ENCODE measurements at places on chromosomes 7 and 10.

DNA sequence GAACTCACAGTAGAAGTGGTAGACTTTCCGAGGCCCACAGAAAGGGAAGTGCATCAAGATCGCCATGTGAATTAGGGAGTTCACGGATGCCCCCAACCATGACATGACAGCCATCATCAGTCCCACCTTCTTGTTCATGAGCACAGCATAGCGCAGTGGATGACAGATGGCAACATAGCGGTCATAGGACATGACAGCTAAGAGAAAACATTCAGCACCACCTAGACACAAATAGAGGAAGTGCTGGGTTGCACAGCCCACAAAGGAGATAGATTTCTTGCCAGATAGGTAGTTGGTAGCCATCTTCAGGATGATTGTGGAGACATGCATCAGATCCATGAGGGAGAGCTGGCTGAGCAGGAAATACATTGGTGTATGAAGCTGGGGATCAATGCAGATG is 342 bp downstream of the OR2AE1 start:
- no peak for DNase-seq

DNA sequence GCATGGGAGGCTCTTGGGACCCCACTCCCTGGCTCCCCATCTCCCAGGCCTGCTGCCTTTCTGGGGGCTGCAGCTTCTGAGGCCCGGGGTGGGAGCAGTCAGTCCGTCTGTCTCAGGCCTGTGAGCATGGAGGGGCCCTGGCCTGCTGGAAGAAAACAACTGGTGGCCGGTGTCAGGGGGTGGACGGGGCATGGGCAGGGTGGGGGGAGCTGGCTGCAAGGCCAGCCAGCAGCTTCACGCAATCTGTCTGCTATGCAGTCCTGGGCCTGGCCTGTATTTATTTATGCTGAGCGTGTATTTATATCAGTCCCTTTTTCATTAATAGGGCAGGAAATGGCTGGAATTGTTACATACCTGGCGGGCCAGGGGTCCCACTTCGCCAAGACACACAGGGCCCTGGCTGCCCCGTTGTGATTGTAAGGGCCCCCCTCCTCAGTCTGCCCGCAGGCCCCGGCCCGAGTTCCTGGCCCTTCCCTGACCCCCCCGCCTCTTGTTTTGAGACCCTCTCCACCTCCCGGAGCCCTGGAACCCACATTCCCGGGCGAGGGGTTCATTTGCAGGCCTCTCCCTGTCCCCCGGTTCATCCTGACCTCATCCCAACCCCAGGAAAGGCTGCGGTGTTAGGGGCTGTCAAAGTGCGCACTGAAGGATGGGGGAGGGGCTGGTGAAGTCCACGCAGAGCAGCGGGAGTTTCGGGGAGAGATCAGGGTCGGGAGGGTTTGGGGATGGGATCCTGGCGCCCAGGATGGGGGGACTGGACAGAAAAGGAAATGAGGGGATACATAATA is 8.2 kb downstream of the TMEM270 start:
- no peak for DNase-seq

DNA sequence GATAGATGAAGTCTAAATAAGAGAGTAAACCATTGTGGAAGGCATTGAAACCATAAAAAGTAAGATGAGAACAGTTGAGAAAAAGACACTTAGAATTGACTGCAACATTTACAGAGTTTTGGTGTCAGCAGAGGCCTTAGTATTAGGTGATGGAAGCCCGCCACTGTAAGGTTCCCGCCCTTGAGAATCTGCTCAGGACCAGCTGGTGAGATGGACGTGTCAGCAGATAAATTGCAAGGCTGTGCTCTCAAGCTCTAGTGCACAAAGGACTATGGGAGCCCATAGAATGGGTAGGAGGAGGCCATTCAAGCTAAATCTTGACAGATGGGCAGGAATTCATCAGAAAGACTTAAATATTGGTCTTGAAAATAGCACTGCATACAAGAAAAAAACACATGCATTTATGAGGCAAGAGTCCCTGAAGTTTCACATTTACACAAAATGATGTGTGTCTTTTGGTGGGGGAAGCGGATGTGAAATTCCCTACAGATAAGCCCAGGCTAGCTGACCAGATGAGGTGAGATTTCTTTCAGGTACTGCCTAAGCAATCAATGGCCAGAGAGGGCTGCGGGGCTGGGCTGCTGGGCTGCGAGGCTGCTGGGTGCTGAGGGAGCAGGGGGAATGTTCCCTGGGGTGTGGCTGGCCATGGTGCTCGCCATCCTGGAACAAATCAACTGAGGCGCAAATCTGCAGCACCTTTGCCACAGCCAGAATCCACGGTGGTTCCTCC is 42.5 kb downstream of the SYPL1 start:
- no peak for DNase-seq

GRCh38 chr7:14842523-14842922 is 60.0 kb downstream of the DGKB start:
- DNase-seq, result no peak

- no peak for DNase-seq
Observed at GRCh38 chr10:30986053-30986555, 45.6 kb downstream of the ZNF438 start.

DNA sequence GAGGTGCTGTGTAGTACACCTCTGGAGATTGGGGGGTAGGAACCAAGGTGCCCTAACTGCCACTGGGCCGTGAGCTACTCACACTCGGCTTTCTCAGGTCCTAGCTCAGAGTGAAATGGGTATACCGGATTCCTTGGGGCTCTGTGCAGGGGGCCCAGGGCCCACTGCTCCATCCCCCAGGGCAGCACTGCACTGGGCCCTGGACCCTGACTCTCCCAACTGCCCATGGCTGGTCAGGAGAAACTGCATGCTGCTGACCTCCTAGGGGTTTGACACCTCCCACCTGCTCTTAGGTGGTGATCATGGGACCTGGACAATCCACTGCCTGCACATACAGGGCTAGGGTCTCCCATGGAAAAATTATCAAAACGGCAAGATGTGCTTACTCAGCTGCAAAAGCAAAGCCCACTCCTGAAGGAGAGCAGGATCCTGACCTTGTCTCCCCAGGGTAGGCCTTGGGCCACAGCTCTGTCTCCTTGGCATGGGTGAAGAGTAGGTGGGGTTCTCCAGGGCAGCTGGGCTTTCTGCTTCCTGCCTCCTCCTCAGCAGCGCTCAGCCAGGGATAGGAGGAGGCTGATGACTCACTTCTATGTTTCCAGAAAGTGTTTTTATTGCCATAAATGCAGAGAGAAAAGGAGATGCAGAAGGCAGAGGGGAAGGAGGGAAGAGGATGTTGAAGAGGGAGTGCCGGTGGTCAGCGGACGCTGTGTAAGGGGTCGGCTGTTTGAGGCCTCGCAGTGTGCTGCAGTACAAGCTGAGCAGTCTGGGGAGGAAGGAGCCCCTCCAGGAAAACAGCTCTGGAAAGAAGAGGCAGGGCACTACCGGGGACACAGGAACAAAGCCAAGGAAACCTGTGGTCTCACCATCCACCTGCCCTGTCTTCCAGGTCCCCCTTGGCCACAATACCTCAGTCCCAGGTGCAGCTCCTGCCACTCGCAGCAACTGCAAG is 107.8 kb downstream of the ARHGAP22 start:
- DNase-seq, result no peak

DNA sequence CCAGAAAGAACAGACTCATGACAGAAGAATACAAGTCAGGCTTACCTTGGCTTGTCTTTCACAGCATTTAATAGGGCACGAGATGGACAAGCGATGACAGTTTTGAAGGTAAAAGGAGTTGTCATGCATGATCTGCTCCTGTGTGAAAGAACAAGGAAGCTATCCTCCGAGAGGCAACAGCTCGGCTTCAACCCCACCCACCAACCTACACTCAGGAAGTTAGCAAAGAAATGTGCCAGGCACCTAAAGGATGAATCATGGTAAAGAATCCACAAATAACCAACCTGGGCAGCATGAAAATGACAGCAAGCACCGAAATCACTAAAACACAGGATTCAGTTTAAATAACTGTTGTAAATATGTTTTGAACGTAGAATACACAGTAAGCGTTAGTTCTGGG is 700.2 kb downstream of the TYW1 start:
- DNase-seq, result no peak

DNA sequence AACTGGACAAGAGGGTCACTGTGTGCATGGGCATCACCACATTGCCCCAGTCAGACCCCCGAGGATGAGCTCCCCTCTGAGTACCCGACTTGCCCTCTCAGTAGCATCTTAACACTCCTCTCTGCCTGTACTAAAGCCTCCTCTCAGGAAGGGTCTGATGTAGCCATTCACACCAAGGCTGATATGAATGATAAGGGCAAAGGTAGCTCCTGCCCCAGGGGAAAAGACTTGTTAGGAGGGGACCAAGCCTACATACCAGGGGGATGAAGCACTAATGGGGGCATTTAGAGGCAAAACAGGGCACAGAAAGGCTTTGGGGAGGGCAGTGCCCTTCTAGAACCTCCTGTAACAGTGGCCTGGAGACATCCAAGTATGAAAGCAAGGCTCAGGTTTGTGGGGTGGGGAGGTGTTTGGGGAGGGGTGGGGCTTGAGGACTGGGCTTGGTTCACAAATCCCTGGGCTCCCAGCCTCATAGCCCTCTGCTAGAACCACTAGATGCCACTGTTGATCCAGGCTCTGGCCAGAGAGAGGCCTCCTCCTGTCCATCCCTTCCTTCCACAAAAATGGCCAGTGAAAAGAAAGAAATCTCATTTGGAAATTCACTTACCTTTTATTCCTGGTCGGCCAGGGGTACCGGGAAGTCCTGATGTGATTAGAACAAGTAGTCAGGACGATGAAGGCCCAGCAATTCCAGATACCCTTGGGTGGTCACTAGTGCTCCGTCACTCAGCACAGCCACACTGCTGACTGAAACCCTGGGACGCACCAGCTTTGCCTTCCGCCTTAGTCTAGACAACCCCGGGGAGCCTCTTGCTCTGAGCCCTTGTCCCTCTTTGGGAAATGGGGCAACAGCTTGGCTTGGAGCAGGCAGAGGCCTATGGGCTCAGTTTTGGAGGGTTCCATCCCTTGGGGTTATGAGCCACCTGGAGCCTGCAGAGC is 40.3 kb downstream of the COL17A1 start:
- DNase-seq, result no peak

GRCh38 chr10:114479307-114479706 is 75.0 kb upstream of the AFAP1L2 start:
- no peak for DNase-seq

GRCh38 chr7:133309333-133309732 is 56.5 kb downstream of the EXOC4 start:
- no peak for DNase-seq

DNA sequence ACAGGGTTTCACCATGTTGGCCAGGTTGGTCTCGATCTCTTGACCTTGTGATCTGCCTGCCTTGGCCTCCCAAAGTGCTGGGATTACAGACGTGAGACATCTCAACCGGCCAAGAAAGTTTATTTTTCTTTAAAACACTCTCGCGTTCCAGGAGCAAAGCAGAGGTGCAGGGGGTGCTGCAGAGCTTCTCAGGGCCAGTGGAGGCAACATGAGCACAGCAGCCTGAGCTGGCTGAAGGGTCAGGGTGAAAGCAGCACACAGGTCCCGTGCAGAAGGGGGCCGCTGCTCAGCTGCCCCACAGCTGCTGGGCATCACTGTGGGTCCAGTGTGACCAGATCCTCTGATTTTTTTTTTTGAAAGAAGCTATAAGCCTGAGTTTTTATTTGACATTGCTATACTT is 46.1 kb downstream of the EPHB4 start:
- DNase-seq, result no peak

- DNase-seq, result no peak
Observed at GRCh38 chr7:101166909-101167644, 1.7 kb upstream of the VGF start.

GRCh38 chr10:63286754-63287264 is 153.7 kb downstream of the NRBF2 start:
- no peak for DNase-seq

- DNase-seq, result no peak
Observed at GRCh38 chr10:100876585-100877460, 35.9 kb upstream of the SLF2 start.

DNA sequence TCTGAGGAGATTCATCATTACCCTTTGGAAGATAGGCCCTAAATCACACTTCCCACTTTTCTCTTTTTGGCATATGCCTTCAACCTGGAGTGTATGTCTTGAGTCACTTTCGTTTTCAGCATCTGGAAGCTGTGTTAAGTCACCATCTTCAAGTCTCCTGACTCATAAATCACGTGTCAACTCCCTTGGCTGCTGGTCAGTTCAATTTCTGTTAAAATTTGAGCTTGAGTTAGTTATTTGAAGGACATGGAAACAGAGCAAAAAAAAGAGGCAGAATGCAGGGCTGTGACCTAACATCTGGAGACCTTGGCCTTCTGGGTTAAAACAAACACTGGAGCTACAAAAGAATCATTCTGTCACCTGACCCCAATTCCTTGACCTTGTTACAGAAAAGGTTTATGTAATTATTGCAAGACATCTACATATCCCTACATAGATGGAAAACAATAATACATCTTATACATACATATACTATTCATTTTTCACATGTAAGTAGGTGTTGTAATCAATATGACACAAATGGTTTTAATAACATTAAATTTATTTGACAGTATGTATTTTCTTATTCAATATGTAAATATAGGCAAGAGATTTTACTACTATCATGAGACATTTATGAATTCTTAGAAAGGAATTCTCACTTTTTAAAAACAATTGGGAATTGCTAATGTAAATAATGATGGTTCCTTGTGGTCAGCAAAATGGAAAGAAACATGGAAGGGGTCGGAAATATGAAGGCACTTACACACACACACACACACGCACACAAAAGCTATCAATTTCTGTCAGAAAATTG is 169.7 kb upstream of the PHYHIPL start:
- DNase-seq, result no peak

GRCh38 chr7:108459922-108460551 is 3.8 kb upstream of the NRCAM start:
- no peak for DNase-seq

- DNase-seq, result no peak
Observed at GRCh38 chr10:97207756-97208346, 22.1 kb upstream of the SLIT1 start.

- DNase-seq, result no peak
Observed at GRCh38 chr7:118158766-118159165, 25.2 kb upstream of the LSM8 start.

DNA sequence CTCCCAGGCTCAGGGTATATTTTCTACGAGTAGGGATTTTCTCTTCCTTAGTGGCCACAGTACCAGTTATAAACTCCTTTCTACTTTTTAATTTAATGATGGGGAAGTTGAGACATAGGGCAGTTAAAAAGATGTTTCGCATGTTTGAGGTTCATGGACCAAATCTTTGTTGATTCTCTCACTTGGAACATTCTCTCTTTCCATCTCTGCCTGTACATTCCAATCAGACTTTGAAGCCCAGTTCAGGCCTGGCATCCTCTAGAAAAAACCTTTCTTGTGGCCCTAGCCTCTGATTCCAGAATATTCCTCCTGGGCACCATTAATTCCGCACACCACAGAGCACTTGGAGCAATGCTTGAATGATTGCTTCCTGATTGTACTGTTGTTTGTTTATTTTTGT is 18.5 kb downstream of the SLC13A4 start:
- no peak for DNase-seq

DNA sequence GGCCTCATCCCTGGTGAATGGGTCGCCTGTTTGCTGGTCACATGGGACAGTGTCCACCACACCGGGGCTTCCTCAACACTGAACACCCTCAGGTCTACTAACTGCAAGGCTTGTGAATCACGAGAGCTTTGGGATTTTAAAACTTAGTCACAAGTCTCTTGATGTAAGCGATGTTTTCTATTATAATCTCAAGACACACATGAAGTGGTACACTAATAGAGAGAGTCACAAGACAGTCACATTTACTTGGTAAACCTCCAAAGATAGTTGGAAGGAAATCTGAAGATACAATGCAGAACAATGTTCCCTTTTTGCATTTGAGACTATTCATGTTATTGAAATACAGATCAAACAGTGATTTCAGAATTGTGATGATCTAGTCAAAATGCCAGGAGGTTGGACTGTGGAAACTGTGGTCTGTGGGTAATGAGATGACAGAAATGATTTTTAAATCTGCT is 233.1 kb upstream of the KLF6 start:
- DNase-seq, result no peak

- DNase-seq, result no peak
Observed at GRCh38 chr7:41567031-41567730, 135.7 kb downstream of the INHBA start.

All from stimulated activated CD8-positive, alpha-beta memory T cell treated with anti-CD3 and anti-CD28 coated beads, Interleukin-15, amount 100 ng/mL, for 48 hours (primary cell).